CD4-positive, alpha-beta T cell treated with Interleukin-4 for 4 hours (primary cell): ENCODE measurements at places on chromosomes 1 and 21.

DNA sequence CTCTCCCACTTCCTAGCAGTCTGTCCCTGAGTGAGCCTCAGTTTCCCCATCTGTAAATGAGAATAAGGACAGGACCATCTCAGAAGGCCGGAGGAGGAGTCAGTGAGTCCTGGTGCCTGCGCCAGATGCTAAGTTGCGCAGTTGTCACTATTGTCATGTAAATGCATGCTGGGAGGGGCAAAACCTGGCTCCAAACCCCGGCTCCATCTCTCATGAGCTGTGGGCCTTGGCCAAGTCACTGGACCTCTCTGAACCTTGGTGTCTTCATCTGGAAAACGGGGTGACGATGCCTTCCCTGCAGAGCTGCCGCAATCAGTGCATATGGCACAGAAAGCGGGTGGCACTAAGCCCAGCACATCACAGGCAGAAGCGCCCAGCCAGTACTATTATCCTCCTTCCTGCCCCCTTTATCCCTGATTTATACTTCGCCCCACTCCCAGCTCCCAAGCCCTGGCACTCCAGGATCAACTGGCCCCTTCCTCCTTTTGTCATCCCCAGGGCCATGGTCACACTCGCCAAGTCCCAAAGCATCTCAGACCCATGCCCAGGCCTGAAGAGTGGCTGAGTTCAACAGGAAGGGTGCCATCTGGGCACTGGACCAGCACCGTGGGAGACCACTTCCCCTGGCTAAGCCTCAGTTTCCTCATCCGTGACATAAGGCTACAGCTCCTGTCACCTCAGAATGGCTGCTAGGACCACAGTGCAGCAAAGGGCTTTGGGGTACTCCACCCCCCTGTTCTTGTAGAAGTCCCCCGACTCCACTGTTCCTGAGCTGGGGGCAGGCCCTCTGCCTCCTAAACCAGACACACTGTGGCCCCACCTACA, 4.3 kb upstream of the PLEKHG5 start:
- DNase-seq: no peak

DNA sequence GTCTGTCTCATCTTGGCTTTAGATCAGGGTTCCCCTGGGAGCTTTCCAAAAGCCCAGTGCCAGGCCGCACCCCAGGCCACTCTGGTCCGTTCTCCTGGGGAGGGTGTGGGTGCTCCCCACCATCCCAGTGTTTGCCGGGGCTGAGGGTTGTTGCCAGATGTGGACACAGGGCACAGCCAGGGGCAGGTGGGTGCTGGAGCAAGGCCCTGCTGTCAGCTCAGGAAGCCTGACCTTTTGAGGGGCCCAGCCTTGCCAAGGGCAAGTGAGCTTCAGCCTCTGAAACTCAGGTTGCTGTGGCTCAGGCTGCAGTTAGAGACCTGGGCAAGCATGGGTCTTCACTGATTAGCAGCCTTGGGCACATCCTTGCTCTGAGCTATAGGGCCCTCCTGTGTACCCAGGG, 22.8 kb upstream of the ZBTB21 start:
- no peak for DNase-seq

- no peak for DNase-seq
Observed at GRCh38 chr1:100430325-100430756, 78.0 kb downstream of the CDC14A start.

- peak; percentile 47 for DNase-seq
Observed at GRCh38 chr1:50976890-50977574, 7.0 kb downstream of the CDKN2C start.

DNA sequence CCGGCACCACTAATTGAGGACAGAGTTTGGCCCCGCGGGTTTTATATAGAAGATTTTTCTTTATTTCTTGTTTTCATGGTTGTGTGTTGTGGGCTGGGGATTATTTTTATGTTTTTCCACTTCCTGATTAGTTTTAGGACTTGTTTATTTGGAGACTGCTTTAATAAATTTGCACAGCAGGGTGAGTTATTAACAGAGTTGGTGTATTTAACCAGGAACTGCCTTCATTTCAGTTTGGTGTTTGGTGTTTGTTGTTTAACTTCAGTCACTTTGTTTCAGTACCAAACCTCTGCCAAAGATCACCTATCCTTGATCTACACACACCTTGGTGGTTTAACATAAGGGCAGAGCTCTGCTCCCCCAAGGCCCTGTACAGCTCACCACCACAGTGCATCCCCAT, 103.5 kb upstream of the LMO4 start:
- DNase-seq: no peak
